SJSA1 (cell line): ENCODE measurements at places on chromosomes 7 and 10.

- H3K4me1 ChIP-seq = peaks cover 27% of the 10 kb centered on the region
- no peak overlapping the region for H3K4me3 ChIP-seq
- DNase-seq = no peak
- no peaks in the 10 kb centered on the region for H3K27me3 ChIP-seq
These were observed 117.6 kb upstream of the NPS start for GRCh38 chr10:127431525-127431924.

DNA sequence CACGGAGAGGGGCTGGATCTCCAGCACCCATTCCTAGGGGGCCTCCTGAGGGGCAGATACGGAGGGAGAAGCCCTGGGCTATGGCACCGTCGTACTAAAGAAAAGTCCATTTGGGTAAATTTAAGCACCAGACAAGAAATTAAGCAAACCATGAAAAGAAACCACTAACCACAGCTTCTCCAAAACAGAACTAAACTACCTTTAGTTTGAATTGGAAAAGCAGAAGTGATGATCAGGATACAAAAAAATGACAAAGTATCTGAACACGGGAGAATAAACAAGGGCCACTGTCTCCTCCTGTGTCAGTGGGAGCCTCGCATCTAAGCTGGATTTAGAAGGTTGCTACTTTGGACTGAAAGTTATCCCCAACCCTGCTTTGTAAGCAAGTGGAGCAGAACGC is 69.1 kb downstream of the DIP2C start:
- DNase-seq = no peak
- H3K27me3 ChIP-seq = no peaks in the 10 kb centered on the region
- H3K4me1 ChIP-seq = peaks cover 34% of the 10 kb centered on the region
- H3K36me3 ChIP-seq = peaks cover 4% of the 10 kb centered on the region; the same call in 1 of the 2 replicates
- no peak overlapping the region for H3K27ac ChIP-seq

GRCh38 chr7:29413626-29414136 is 150.0 kb upstream of the PRR15 start:
- peaks cover 27% of the 10 kb centered on the region for H3K27me3 ChIP-seq
- no peaks in the 10 kb centered on the region for H3K4me1 ChIP-seq
- H3K27ac ChIP-seq = no peak overlapping the region
- H3K36me3 ChIP-seq = no peaks in the 10 kb centered on the region
- no peak overlapping the region for H3K4me3 ChIP-seq

GRCh38 chr10:35210961-35211360 is 84.3 kb downstream of the CREM start:
- peak overlapping the region; percentile 22 for H3K27ac ChIP-seq
- peaks cover 25% of the 10 kb centered on the region for H3K4me1 ChIP-seq
- H3K36me3 ChIP-seq = no peaks in the 10 kb centered on the region
- DNase-seq = no peak
- no peak overlapping the region for H3K4me3 ChIP-seq

DNA sequence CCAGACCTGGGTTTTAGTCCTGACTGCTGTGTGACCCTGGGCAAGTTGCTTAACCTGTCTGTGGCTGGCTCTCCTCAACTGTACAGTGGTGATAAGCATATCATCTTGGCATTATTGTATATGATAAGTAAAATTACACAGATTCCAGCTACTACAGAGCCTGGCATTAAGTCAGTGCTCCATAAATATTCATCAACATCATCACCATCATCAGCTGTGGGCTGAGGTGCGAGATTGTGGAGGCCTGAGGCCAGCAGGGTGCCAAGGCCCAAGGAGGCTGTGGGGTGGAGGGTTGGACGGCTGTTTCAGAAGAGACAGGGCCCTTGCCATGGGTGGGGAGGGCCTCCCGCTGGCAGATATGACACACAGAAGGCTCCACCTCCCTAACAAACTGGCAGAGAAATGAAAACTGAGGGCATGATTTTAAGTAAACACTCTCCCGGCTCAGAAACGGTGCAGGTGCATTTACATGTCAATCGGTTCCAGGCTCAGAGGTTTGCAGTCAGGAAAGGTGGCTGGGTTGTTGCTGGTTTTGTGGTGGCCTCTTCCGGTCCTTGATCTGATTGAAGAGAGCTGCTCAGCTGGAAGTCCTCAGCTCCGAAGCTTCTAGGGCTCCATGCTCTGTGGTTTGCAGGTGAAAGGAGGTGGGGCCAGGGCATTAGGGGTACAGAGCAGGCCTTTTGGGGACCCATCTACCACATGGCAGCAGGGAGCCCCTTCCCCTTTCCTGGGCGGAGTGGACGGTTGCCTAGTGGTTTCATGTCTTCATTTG is 10.2 kb downstream of the CRYGN start:
- no peak overlapping the region; the same call in 1 of the 2 replicates for H3K27ac ChIP-seq
- H3K27me3 ChIP-seq = no peaks in the 10 kb centered on the region
- H3K36me3 ChIP-seq = no peaks in the 10 kb centered on the region
- DNase-seq = no peak

DNA sequence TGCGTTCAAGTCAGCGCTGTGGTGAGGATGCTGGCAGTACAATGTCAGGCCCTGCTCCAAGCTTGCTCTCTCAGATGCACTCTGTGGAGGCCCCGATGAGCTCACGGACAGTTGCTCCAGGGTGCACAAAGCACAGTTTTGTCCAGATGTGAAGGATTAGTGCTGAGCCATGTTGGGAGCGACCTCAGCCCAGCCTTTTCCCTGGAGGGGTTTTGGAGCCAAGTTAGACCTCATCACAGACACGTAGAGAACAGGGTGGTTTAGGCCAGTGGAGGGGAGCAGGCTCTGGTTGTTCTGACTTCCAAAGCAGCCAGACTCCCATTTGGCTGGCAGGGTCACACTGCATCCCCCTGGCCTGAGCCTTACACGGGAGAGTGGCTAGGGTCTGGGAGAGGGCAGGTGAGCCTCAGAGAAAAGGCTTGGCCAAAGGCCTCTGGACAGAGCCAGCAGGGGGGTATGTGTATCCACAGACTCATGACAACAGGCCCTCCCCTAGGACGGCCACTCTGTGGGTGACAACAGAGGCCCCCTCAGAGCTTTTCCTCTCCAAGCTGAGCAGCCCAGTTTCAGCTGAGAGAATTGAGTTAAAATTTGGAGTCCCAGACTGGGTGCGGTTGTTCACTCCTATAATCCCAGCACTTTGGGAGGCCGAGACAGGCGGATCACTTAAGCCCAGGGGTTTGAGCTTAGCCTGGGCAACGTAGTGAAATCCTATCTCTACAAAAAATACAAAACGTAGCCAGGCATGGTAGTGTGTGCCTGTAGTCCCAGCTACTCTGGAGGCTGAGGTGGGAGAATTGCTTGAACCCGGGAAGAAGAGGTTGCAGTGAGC is 4.7 kb downstream of the PLAC9 start:
- H3K27me3 ChIP-seq = peaks cover 7% of the 10 kb centered on the region
- H3K4me1 ChIP-seq = peaks cover 28% of the 10 kb centered on the region
- H3K27ac ChIP-seq = no peak overlapping the region
- no peak overlapping the region for H3K4me3 ChIP-seq

- no peaks in the 10 kb centered on the region for H3K27me3 ChIP-seq
- no peak overlapping the region for H3K4me3 ChIP-seq
- no peak overlapping the region for H3K27ac ChIP-seq
- no peak for DNase-seq
These were observed 52.9 kb upstream of the FGL2 start for GRCh38 chr7:77252506-77252905.

GRCh38 chr10:127391875-127392274 is 157.2 kb upstream of the NPS start:
- no peak overlapping the region for H3K4me3 ChIP-seq
- H3K27ac ChIP-seq = no peak overlapping the region
- DNase-seq = no peak
- H3K27me3 ChIP-seq = no peaks in the 10 kb centered on the region
- H3K36me3 ChIP-seq = peaks cover 15% of the 10 kb centered on the region
- H3K4me1 ChIP-seq = no peaks in the 10 kb centered on the region

DNA sequence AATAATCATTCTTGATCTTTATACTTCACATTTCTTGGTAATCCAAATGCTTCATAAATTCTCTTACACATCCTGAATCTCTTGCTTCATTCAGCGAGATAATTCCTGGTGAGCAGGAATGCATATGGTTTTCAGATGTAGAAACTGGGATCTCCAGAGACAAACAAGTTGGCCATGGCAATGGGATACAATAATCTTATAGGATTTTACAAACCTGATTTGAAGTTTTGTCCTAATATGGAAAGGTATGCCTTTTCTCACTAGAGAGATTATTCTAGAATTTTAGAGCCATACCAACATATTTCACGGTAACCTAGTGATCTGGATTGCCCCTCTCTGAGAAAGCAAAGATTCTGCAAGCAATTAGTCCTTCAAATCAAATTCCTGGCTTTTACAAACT is 13.1 kb upstream of the TRDMT1 start:
- peaks cover 70% of the 10 kb centered on the region for H3K4me1 ChIP-seq
- H3K36me3 ChIP-seq = no peaks in the 10 kb centered on the region
- peak overlapping the region; percentile 99 for H3K27ac ChIP-seq
- no peak for DNase-seq

GRCh38 chr7:16235147-16236114 is 185.9 kb downstream of the CRPPA start:
- H3K36me3 ChIP-seq = no peaks in the 10 kb centered on the region
- no peak overlapping the region for H3K4me3 ChIP-seq
- no peaks in the 10 kb centered on the region for H3K4me1 ChIP-seq
- no peak for DNase-seq

DNA sequence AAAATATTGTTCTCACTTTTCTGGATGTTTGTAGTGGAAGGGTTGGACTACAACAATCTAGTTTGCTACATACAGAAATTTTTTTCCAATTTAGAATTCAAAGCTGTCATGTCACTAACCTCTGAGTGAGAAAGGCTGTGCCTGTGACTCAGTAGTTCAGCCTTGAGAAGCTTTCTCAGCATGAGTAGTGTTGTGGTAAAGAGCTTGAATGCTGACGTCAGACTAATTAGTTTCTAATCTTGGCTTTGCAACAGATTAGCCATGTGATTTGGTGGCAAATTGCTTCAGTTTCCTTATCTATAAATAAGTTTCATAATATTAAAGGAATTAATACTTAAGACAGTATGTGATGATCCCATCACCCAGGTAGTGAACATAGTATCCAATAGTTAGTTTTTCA is 83.8 kb downstream of the ABCA13 start:
- no peaks in the 10 kb centered on the region for H3K36me3 ChIP-seq
- no peak overlapping the region for H3K4me3 ChIP-seq
- DNase-seq = no peak
- H3K27me3 ChIP-seq = no peaks in the 10 kb centered on the region; the same call in 1 of the 2 replicates

GRCh38 chr7:92763636-92764423 is 72.5 kb downstream of the CDK6 start:
- DNase-seq = peak; percentile 74
- H3K36me3 ChIP-seq = peaks cover 51% of the 10 kb centered on the region
- H3K27ac ChIP-seq = peak overlapping the region; percentile 48

- no peaks in the 10 kb centered on the region for H3K4me1 ChIP-seq
- H3K27ac ChIP-seq = no peak overlapping the region
- H3K27me3 ChIP-seq = no peaks in the 10 kb centered on the region
- H3K4me3 ChIP-seq = no peak overlapping the region
- H3K36me3 ChIP-seq = no peaks in the 10 kb centered on the region
- no peak for DNase-seq
These were observed 37.4 kb downstream of the HSPA12A start for GRCh38 chr10:116704926-116705325.

GRCh38 chr7:36224934-36225858 is 72.1 kb downstream of the EEPD1 start:
- peak; percentile 59 for DNase-seq
- no peak overlapping the region for H3K4me3 ChIP-seq
- H3K27ac ChIP-seq = peak overlapping the region; percentile 25
- no peaks in the 10 kb centered on the region for H3K27me3 ChIP-seq

- DNase-seq = no peak
- H3K4me3 ChIP-seq = no peak overlapping the region
- H3K27ac ChIP-seq = no peak overlapping the region
- no peaks in the 10 kb centered on the region for H3K27me3 ChIP-seq
These were observed 35.6 kb upstream of the ANTXRL start for GRCh38 chr10:46250898-46251856.

DNA sequence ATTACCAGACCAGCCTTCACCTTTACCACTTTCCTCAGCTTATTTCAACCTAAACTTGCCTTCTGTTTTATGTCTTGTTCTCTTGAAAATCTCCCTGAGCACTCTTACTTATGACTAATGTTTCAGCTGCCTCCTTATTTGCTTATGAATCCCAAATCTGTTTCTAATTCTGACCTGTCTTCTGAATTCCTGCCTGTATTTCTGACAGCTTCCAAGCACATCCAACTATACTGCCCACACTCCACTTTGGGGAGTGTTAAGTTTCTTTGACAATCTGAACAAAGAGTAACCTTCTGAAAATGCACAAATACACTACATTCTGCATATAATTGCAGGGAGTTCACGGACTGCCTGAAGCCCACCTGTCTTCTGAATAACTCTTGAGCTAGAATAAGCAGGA is 48.7 kb downstream of the ARMC3 start:
- no peak overlapping the region for H3K27ac ChIP-seq
- H3K36me3 ChIP-seq = no peaks in the 10 kb centered on the region
- peaks cover 8% of the 10 kb centered on the region for H3K27me3 ChIP-seq
- no peak for DNase-seq
- no peaks in the 10 kb centered on the region for H3K4me1 ChIP-seq

GRCh38 chr10:2278363-2278762 is 541.0 kb upstream of the ADARB2 start:
- no peak for DNase-seq
- peaks cover 6% of the 10 kb centered on the region for H3K27me3 ChIP-seq
- H3K4me1 ChIP-seq = no peaks in the 10 kb centered on the region
- no peak overlapping the region for H3K4me3 ChIP-seq

DNA sequence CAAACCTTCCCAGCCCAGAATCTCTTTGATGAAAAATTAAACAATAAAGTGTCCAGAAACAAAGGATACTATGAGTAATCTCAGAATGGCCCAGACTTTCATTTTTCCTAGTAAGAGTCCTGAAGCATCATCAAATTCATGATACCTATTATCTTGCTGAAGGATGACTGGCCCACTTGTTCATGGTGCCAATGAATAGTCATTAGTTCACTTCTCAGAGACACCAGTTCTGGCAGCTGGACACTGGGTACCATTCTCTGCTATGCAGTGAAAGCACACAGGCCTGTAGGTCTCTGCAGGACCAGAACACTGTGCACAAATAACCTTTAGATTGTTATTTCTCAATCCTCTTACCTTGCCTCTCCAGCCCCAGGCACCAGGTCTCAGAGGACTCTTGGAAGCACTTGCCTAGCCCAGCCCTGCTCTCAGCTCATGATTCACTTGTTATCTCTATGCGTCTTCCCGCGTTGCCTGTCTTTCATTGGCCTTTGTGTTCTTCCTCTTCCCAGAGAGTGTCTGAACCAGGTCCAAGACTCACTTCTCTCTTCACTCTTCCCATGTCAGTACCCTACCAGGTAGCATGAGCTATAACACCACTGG is 98.1 kb upstream of the AGBL3 start:
- H3K4me3 ChIP-seq = no peak overlapping the region
- H3K27me3 ChIP-seq = no peaks in the 10 kb centered on the region
- H3K4me1 ChIP-seq = peaks cover 71% of the 10 kb centered on the region

DNA sequence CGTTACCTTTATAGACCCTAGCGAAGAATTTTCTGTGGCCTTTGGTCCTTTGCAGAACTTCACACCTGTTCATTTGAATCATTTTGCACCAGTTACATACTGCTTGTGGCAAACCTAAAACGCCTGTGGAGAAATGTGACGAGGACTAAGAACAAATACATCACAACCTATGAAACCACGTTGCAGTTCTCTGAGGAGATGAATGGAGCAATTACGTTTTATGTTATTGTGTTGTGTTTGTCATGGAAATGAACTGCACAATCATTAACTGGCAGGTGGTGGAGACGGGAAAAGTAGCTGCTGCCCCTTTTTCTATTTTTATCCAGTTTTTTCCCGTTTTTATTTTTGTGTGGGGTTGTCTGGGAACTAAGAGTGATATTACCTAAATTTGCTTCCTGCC is 505.5 kb downstream of the SDK1 start:
- H3K27ac ChIP-seq = no peak overlapping the region
- H3K4me3 ChIP-seq = no peak overlapping the region
- peaks cover 15% of the 10 kb centered on the region for H3K4me1 ChIP-seq
- H3K36me3 ChIP-seq = peaks cover 10% of the 10 kb centered on the region
